ENCODE measurements at places on chromosomes 6 and 20. TPM values are rescaled to one million over a fixed set of nuclear protein-coding genes. Genes with fewer than 3 reads are reported as not detected.

BTBD3 gene
- total RNA-seq: 11.9 TPM

MCHR2 gene
- total RNA-seq: not detected

EYS gene
- 0.02 TPM for total RNA-seq

MUCL3 gene
- total RNA-seq: 0.14 TPM

ADGRF1 gene
- total RNA-seq: 0.05 TPM

HLA-DRA gene
- not detected for total RNA-seq

MUC21 gene
- not detected for total RNA-seq

SLC13A3 gene
- total RNA-seq: not detected

KCNK5 gene
- 1.0 TPM for total RNA-seq

C6orf58 gene
- total RNA-seq: not detected

APOM gene
- 2.9 TPM for total RNA-seq

SLC25A27 gene
- 0.32 TPM for total RNA-seq

BMP5 gene
- total RNA-seq: not detected

DUSP15 gene
- total RNA-seq: 1.0 TPM

SLC17A1 gene
- not detected for total RNA-seq

RIPPLY2 gene
- total RNA-seq: 0.32 TPM

DNMT3B gene
- 4.2 TPM for total RNA-seq

MEI4 gene
- not detected for total RNA-seq

PCSK2 gene
- not detected for total RNA-seq

SMPD2 gene
- total RNA-seq: 14.4 TPM

THBS2 gene
- 0.03 TPM for total RNA-seq

STK35 gene
- total RNA-seq: 11.6 TPM

FOXA2 gene
- 17.8 TPM for total RNA-seq

ZNF311 gene
- total RNA-seq: 0.22 TPM

ESR1 gene
- not detected for total RNA-seq

RAET1G gene
- 9.7 TPM for total RNA-seq

TNFRSF21 gene
- 13.3 TPM for total RNA-seq

GPX6 gene
- not detected for total RNA-seq

C6orf15 gene
- total RNA-seq: 0.09 TPM

PTCHD4 gene
- total RNA-seq: not detected

OTOR gene
- total RNA-seq: not detected

RSPH9 gene
- total RNA-seq: 0.32 TPM

DCBLD1 gene
- total RNA-seq: 27.9 TPM

FOXQ1 gene
- 4.8 TPM for total RNA-seq

TMEM244 gene
- not detected for total RNA-seq

RIMS4 gene
- 1.7 TPM for total RNA-seq

FOXC1 gene
- total RNA-seq: 6.8 TPM

HSPA1L gene
- 2.0 TPM for total RNA-seq

CLVS2 gene
- total RNA-seq: 0.17 TPM

VGLL2 gene
- not detected for total RNA-seq

MLN gene
- not detected for total RNA-seq

SLC22A7 gene
- total RNA-seq: not detected

All from A549 treated with Hydrocortisone at 1 μM for 4 hours (cell line).